ENCODE measurements at places on chromosomes 5 and 9. TPM values are rescaled to one million over a fixed set of nuclear protein-coding genes. Genes with fewer than 3 reads are reported as not detected.

DNA sequence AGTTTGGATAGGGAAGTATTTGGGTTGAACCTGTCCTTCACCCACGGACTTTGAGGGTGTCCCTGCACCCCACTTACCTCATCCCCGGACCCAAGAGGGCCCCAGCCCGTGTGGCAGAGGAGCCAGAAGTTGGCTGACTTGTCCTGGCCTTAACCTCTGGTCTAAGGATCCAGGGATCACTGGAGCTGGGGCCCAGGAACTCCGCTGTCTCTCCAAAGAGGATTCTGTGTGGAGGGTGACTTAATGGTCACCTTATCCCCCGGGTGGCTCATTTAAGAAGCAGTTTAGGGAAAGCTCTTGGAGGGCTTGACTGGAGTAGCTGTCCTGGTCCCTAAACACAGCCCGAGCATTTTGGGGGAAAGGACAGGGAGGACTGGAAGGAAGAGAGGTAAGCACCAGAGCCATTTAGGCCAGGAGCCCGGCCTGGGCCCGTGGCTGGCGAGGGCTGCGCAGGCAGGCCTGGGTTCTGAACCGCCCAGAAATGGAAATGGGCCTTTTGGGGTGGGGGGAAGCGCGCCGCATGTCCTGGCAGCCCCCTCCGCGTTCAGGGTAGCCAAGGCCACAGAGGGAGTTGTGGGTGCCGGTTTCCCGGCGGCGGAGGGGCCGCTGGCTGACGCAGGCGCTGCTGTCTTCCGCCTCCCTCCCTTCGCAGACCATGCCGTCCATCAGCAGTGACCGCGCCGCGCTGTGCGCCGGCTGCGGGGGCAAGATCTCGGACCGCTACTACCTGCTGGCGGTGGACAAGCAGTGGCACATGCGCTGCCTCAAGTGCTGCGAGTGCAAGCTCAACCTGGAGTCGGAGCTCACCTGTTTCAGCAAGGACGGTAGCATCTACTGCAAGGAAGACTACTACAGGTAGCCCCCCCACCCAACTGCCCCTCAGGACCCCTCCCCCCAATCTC lies 2.0 kb downstream of the LHX2 start:
- DNase-seq: peak; percentile 74

DNA sequence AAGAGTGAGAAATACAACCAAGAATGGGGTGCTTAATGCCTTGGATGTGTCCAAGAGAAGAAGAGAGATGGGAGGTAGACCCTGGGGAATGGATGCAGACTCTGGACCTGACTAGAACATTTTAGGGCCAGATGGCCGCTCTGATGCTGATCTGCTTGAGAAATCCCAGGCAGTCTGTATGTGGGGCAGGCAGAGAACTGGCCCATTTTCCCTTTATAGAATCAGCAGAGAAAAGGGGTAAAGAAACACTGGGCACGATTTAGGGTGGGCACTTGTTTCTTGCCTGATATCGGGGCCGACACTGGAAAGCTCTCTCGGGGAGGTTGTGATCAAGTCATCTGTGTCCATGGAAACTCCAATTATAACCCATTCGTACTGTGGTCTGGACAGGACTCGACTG lies 118.5 kb upstream of the FSTL4 start:
- DNase-seq: no peak

- no peak for DNase-seq
Observed at GRCh38 chr9:127059030-127059429, 63.4 kb downstream of the ANGPTL2 start.

DNA sequence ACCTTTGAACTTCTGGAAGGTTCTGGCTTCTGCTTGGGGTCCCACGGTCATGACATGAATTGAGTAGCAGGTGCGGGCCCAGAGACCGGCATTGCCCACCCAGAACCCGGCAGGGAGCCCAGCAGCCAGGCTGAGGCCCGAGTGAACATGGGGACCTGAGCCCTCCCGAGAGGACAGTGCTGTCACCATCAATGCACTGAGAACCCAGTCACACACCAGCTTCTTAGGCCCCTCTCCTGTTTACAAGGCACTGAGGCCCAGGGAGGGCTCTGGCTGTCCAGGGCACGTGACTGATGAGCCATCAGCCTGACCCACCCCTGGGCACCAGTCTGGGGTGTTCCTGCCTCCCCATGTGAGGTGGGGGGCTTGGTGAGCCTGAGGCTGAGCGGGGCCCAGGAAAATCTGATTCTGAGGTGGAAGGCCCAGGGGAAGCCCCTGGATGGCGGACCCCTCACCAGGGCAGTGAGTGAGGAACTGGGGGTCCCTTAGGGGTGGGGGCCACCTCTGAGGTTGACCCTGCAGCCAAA lies 60.3 kb upstream of the RNU6ATAC start:
- no peak for DNase-seq

DNA sequence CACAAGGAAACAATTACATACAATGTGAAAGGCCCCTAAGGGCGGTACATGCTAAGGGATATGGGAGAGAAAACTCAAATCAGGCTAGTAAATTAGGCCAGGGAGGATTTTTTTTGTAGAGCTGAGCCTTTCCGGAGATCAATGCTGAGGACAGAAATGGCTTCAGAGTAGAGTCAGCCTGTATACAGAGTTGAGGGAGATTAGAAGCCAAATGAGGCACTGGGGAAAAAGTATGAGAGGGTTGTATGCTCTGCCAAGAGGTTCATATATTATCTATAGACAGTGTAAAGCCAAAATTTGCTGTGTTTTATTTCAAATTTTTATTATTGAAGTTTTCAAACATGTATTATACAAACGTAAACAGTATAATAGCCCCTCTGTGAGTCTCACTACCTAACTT lies 103.1 kb downstream of the BNC2 start:
- DNase-seq: no peak

- DNase-seq: no peak
Observed at GRCh38 chr5:138696501-138696900, 56.7 kb upstream of the CTNNA1 start.

GRCh38 chr9:134980516-134980915 lies 62.8 kb upstream of the FCN1 start:
- DNase-seq: no peak

DNA sequence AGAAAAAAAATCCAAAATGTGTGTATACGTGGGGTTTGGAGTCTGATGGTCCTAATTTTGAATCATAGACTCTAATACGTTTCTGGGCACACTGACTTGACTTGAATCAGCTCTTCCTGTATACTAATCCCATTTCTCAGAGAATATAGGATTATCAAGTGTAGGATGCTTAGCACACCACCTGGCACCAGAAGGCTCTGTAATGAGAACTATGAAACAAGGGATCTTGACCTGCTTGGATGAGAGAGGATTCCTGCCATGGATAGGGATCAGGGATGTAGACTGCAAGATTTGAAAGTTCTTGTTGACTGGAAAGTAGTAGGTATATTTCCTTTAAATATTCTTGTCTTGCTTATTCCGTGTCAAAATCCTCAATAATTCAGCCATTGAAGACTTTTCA lies 7.8 kb downstream of the HSPA4 start:
- no peak for DNase-seq

DNA sequence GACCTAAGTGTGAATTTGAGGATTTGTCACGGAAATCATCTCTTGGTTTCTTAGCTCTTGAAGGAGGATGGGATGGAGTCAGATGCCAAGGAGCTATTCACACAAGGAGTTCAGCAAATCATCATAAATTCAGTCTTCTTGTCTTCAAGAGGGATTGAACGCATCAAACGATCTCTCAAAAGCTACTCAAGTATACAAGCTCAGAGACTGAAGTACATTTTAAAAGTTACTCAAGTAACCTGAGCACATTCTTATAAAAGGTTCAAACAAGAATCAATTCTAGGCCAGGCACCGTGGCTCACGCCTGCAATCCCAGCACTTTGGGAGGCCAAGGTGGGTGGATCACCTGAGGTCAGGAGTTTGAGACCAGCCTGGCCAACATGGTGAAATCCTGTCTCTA lies 21.1 kb upstream of the GOLPH3 start:
- DNase-seq: no peak

GRCh38 chr9:83081846-83082245 lies 18.9 kb upstream of the RASEF start:
- DNase-seq: no peak

GRCh38 chr5:73812962-73813588 lies 187.1 kb downstream of the ARHGEF28 start:
- no peak for DNase-seq

DNA sequence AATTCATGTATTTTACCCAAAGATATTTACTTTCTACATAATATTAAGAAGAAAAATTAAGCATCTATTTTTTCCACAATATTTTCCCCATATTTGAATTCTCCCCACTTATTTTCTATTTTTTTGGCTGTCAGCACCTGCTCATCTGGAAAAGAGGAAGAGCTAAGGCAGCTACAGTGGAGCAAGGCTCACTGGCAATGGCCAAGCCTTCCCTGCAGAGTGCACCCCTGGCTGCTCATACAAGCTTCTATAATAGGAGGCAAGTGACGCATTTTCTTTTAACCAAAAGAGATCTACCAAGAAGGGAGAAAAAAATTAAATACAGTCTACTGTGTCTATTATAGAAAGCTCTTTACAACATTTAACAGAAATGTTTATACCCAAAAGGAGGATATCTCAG lies 72.5 kb downstream of the AUH start:
- no peak for DNase-seq

DNA sequence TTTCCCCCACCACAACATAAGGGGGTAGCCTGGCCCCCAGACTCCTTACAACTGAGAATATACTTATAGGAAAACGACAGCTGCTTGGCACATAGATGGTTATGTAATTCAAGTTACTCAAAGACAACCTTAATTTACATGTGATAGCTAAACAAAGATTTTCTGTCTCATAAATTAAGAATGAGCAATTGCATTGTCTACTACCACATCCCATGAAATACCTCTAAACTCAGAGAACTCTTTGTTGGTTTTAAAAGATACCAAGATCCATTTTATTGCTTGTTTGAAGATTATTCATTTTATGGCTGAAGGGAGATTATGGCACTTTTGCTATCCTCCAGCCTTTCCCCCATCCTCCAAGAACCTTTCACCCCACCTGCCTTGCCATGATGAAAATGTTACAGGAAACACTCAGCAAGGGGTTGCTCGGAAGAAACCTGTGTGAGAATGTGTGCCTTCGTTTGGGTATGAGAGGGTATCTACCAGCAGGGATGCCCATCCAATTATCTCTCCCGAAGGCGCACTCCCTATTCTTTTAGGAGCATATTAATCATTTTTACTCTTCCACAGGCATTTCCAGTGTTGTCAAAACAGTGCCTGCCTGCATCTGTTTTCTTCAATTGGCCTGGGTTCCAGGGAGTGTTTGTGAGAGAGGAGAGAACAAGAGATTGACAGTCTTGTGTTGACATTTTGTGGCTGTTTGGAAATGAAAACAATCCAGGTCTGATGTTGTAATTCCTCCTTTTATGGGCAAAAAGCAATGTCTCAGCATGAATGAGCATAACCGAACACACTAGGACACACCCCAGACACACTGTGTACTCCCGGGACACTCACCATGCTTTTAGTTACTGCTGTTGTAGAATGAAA lies 208.0 kb upstream of the ANKRD55 start:
- DNase-seq: no peak

GRCh38 chr9:108257382-108257781 lies 598.4 kb downstream of the ACTL7B start:
- DNase-seq: no peak

DNA sequence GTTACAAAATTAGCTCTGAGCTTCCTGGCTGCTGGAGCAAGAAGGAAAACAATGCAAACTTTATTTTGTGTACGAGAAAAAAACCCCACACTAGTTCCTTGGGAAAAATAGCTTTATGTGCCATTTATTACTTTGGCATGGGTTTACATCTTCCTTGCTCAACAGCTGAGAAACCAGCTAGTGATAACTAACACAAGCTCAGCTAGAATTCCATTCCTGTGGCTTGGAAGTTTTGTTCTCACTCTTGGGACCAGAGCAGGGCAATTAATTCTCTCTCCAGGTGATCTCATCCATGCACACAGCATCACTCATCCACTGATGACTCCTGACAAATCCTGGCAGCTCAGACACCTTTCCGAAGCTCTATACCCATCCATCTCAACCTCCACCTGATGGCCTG lies 104.1 kb downstream of the CRB2 start:
- DNase-seq: no peak

DNA sequence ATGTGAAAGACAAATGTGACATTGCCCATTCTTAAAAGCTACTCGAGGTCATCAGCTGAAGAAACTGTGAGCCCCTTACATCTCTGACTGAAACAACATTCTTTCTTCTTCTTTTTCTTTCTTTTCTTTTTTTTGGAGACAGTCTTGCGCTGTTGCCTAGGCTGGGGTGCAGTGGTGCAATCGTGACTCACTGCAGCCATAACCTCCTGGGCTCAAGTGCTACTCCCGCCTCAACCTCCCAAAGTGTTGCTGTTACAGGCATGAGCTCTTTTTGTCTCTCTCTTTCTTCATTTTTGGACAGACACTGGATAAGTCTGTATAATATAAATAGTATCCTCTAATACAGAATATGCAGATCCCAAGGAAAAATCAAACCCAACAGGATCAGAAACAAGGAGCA lies 263.7 kb upstream of the KLF9 start:
- no peak for DNase-seq

GRCh38 chr5:140262221-140262620 lies 40.7 kb downstream of the PFDN1 start:
- DNase-seq: no peak

DNA sequence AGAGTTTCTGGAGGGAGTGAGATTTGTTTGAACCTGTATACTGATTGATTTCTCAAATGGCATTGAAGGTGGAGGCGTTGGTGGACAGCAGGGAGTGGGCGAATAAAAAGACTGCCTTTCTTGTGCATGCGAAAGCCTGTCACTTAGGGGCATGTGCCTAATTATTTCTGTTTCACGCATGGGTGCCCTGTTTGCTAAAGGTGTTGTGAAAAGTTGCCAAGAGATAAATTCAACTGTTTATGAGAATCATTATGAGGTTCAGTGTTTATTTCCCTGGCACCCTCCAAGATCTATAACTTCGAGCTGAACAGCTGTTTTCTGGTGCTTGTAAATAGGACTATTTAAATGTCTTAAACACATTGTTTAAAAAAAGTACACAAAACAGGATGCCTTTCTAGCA lies 67.4 kb upstream of the DMRTA1 start:
- DNase-seq: no peak

- DNase-seq: no peak
Observed at GRCh38 chr5:179765400-179765799, 28.4 kb upstream of the LTC4S start.

The DELE1 gene
- 86.5 TPM for total RNA-seq

The FOXD1 gene
- total RNA-seq: 0.12 TPM

The NIM1K gene
- total RNA-seq: not detected

The IRX2 gene
- 15.4 TPM for total RNA-seq

The CDH18 gene
- total RNA-seq: 0.58 TPM

The PCDHGC5 gene
- 1.3 TPM for total RNA-seq

The ZNF484 gene
- 36.9 TPM for total RNA-seq

The DND1 gene
- 1.1 TPM for total RNA-seq
